Activated naive CD4-positive, alpha-beta T cell treated with Interleukin-2 at 50 U/mL for 16 hours (primary cell): ENCODE measurements at places on chromosomes 16 and 17.
A peak's percentile ranks its signal among the peaks of the same experiment; 100 is the strongest.

- DNase-seq: no peak
These were observed 149.3 kb upstream of the KCNJ18 start for GRCh38 chr17:21542991-21543390.

DNA sequence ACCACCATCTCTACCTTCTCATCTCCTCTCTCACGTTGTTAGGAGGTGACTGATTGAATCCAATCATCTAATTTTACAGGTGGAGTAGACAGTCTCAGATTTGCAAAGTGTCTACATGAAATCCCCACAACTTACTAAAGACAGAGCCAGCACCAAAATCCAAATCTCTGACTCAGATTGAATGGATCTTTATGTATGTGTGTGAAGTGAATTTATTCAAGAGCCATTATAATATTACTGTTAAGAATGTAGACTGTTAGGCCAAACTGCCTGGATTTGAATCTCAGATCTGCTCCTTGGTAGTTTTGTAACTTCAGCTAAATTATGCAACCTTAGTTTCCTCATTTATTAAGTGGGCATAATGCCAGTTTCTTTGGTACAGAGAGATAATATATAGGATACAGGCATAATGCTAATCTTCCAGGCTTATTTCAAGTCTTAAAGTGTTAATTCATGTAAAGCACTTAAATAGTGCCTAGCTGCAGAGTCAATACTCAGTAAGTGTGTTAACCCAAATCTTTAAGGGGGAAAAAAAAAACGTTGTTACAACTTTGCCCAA, 12.7 kb downstream of the CNEP1R1 start:
- no peak for DNase-seq

- no peak for DNase-seq
These were observed 23.8 kb downstream of the EPN2 start for GRCh38 chr17:19260958-19261357.

DNA sequence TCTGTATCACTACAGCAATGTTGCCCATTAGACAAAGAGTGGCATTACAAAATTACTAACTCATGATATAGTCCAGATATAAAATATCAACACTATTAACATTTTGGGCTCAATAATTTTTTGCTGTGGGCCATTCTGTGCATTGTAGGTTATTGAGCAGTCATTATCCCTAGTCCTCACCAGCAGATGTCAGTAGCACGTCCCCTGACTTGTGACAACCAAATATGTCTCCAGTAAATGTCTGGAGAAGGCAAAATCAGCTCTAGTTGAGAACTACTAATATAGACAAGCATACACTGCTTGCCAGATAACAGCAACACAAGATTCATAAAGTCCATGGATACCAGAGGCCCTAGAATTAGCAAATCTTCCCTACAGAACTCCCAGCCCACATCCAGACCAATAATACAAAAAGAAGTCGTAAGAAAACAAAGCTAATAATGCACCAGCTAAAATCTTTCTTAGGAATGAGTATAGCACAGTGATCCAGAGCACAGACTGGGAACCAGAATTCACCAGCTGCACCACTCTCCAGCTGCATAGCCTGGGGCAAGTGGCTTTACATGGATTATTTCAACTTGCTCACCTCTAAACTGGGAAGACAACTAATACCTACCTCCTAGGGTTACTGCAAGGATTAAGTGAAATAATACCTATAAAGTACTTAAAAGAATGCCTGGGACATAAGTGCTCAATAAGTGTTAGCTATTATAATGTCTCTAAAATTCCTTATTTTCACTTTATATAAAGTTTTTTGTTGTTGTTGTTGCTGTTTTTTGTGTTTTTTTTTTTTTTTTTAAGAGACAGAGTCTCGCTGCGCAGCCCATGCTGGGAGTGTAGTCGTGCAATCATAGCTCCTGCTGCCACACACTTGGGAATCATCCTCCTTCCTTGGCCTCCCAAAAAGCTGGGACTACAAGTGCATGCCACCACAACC, 23.7 kb downstream of the HELZ start:
- no peak for DNase-seq

DNA sequence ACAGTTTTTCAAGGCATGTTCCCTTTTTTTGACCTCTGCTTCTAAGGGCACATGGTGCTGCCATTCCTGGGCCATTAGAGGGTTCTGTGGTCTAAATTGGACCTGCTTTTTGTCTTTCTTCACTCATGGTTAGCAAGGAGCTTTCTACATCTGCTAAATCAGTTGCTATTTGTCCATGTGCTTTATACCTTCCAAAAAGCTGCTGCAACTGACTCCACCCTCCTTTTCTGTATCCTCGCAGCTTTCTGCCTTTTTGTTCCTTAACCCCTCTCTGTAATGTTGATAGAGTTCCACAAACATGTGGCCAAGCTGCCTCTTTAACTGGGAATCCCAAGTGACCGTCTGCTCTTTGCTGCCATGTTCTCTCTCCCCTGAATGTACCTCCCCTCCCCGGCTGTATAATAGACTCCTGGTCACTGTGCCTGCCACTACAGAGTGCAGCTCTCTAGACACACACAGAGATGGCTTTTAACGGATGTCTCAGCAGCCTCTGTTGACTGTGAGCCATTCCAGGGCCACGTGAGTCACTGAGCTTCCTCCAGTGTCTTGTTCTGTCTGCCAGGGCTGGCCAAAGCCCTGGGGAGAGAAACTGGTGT, 57.4 kb upstream of the TEKT3 start:
- DNase-seq: no peak

- DNase-seq: no peak
These were observed 16.1 kb downstream of the GGA2 start for GRCh38 chr16:23494188-23494587.

DNA sequence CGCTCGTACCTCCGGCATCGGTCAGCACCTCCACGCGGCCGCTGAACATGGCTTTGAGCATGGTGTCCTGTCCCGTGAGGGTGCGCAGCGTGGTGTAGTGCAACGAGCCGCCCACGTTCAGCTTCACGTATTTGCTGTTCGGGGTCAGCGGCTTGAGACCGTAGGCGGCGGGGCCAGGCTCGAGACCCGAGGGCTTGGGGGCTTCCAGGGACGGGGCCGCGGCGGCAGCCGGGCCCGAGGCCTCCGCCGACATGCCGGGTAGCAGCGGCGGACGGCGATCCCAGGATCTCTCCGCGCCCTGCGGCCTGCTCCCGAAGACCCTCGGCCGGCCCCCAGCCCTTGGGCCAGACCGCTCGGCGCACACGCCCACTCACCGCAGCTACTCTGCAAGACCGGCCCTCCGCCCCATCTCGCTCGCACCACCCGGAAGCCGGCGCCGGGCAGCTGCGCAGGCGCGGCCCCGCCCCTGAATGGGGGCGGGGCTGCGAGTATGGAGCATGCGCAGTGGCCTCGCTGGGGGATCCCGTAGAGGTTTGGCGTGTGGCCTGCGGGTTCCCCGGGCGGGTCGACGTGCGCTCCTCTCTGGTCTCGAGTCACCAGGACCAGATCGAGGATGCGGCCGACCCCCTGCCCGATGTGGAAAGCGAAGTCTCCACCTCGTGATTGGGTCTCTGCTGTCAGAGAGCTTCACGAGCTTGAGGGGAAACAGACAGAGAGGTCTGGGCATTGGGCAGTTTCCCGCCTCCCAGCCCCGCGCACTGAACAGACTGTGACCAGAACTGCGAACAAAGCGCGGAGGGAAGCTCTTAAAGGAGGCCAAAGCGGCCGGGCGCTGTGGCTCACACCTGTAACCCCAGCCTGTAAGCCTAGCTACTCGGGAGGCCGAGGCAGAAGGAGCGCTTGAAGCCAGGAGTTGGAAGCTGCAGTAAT, at the start of gene KCTD13:
Gene KCTD13, minus strand, starts transcription at position 446 of the 930 bp plus-strand sequence. Its CDS starts 193 bp downstream, at position 253.
- DNase-seq: peak; percentile 86

GRCh38 chr17:74217888-74218287, 4.5 kb downstream of the TTYH2 start:
- DNase-seq: no peak

DNA sequence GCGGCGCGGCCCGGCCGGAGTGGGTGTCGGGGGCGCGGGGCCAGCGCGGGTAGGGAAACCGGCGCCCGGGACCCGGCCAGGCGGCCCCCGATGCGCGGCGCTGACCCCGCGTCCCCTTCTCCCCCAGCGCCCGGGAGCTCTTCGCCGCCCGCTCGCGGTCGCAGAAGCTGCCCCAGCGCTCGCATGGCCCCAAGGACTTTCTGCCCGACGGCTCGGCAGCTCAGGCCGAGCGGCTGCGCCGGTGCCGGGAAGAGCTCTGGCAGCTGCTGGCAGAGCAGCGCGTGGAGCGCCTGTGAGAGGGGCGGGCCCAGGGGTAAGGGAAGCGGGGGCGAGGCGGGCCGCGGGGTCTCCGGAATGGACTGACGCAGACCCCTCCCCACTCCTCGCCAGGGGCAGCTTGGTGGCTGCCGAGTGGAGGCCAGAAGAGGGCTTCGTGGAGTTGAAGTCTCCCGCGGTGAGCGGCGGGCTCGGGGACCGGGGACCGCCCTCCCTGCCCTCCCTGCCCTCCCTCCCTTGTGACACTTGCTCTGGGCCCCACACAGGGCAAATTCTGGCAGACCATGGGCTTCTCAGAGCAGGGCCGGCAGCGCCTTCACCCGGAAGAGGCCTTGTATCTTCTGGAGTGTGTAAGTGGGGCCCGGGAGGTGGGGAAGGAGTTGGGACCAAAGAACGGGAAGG, 430 bp downstream of the TSEN54 start:
- peak; percentile 49 for DNase-seq

DNA sequence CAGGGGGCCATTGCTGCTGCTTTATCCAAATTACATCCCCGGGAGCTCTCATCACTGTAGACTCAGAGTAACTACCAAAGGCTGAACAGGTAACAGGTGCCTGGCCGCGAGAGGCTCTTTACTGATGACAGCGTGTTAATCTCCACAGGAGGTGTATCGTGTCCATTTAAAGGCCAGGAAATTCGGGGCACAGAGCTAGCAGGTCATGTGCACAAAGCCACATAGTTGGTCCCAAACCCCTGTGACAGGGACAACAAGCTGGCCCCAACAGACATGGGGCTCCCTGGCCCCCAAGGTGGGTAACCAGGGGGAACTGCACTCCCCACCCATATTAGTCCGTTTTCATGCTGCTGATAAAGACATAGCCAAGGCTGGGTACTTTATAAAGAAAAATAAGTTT, 55.3 kb upstream of the RBFOX3 start:
- DNase-seq: no peak

GRCh38 chr17:52138350-52138749, 20.2 kb downstream of the CA10 start:
- no peak for DNase-seq

GRCh38 chr17:6257336-6257735, 177.6 kb downstream of the AIPL1 start:
- no peak for DNase-seq

GRCh38 chr17:17681187-17681743, at the start of gene RAI1:
Gene RAI1 (plus strand): TSS chr17:17681458. CDS start chr17:17792949, 111,491 bp downstream.
- peak; percentile 73 for DNase-seq

- no peak for DNase-seq
These were observed 3.9 kb upstream of the HOXB5 start for GRCh38 chr17:48597528-48597777.

DNA sequence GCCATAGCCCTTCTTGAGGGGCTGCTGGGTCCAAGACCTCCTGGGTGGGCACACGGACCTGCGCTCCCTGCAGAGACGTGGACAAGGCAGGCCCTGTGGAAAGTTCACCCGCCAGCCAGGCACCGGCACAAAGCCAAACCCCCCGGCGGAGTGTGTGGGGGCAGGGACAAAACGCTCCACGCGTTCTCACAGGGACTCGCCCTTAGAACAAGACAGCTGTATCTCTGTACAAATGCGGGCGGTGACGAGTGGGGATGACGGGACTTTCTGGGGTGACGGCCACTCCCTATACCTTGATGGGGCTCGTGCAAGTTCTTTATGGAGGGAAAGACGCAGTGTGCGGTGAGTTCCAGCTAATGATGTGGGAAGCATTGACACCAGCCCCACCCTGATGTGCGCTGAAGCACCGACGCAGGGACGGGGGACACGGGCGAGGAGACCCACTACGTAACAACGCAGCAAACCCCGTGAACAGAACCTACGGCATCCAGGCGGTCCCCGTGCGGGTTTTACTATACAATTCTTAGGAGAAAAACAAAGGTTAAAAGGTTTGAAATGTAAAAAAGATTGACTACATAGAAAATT, 49.4 kb downstream of the LMF1 start:
- DNase-seq: no peak

- DNase-seq: no peak
These were observed 280.6 kb upstream of the SALL1 start for GRCh38 chr16:51431517-51432241.

DNA sequence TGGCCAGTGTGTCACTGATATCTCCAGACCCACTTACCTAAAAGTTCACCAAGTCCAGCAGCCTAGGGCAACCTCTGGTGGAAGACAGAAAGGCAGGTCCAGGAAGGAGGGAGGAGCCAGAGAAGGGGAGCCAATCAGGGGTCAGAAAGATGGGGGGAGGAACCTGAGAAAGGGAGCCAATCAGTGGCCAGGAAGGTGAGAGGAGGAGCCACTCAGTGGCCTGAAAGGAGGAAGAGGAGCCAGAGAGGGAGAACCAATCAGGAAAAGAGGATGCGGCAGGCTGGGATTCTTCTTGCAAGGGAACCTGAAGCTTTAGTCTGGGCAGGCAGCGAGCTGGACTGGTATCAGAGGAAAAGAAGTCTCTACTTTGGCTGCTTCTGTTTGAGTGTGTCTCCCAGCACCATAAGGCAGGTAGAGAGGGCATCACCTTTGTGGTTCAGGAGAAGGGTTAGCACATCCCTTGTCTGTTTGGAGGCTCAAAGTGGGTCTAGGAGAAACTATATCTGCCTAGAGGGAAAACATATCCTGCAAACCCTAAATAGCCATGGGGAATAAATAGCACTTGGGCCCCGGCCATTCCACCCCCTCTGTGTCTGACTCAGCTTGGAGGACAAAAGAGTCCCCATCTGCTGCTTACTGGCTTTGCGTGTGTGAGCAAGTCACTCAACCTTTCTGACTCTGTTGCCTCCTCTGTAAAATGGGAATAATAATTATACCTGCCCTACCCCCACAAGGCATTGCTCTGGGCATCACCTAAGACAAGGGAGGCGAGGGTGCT, 43.4 kb upstream of the CRHR1 start:
- no peak for DNase-seq
